ENCODE measurements at places on chromosomes 2 and 18.
A peak's percentile ranks its signal among the peaks of the same experiment; 100 is the strongest.

DNA sequence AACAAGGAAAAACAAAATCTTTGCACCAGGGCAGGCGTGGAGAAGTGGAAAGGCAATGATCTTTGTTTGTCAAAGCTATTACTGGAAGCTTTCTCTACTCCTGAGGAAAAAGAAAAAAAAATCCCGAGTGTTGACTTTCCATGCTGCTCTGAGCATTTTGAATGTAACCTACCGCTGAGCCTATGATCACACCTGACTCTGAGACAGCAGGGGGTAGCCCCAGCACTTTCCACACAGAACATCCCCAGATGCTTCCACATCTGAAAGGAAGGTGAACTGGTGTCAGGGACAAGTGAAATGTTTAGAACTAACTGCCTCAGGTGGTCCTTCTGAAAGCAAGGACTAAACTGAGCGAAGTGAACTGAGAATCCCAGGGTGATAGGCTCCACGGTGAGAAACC is 1315.1 kb upstream of the DDX18 start:
- DNase-seq: no peak

DNA sequence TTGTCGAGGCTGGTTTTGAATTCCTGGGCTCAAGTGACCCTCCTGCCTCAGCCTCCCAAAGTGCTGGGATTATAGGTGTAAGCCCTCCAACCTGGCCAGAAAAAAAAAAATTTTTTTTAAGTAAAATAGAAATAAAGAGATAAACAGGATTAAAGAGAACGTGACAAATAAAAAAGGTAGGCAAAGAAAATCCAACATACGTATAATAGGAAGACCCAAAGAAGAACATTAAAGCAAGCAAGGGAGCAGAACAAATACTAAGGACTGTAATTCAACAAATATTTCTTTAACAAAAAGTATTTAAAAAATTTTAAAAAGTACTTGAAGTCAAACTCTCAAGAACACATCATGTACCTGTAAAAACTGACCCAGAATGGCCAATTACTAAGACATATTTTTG is 56.4 kb downstream of the PTPN2 start:
- no peak for DNase-seq

- no peak for DNase-seq
Measured at GRCh38 chr2:20370191-20370590, 19.5 kb upstream of the PUM2 start.

DNA sequence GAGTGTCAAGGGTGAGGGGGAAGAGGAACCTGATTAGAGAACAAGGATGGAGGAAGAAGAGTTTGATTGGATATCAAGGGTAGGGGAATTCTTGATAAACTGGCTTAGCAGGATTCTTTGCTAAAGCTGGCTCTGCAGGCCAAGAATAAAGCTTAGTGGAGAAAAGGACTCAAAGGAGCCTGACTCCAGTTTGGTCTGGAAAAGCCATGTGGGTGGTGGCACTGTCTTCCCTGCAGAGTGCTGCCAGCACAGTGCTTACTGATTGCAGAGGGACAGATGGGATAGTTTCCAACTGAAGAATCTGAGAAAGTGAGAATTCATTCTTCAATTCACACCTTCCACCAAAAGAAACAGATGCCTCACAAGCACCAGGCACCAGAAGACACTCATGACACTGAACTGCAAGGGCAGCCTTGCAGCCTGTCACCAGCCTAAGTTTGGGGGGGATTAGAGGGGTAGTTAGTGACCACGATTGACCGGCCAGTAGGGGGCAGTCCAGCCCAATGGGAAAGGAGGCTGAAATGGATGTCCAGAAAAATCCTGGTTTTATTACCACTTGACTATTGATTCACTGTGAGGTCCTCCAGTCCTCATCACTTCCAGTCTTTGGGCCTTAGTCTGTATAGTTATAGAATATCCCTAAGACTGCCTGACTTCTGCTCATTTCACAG is 334.5 kb downstream of the SMAD2 start:
- DNase-seq: peak; percentile 24

DNA sequence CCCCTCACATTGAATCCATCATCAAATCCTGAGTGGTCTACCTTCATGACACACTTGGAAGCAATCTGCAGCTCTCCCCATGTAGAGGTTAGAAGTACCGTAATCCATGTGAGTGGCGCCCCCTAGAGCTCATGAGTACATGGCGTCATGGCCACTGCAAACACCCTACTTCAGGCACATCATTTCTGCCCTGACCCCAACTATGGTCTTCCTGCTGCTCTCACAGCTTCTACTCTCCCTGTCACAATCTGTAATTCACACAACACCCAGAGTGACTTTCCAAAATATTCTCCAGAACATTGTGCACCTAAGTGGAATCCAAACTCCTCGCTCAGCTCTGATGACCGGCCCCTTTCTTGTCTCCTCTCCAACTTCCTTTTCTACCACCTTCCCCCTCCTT is 141.9 kb downstream of the ANKRD44 start:
- DNase-seq: peak; percentile 74

GRCh38 chr2:11695576-11695975 is 25.6 kb upstream of the NTSR2 start:
- no peak for DNase-seq

DNA sequence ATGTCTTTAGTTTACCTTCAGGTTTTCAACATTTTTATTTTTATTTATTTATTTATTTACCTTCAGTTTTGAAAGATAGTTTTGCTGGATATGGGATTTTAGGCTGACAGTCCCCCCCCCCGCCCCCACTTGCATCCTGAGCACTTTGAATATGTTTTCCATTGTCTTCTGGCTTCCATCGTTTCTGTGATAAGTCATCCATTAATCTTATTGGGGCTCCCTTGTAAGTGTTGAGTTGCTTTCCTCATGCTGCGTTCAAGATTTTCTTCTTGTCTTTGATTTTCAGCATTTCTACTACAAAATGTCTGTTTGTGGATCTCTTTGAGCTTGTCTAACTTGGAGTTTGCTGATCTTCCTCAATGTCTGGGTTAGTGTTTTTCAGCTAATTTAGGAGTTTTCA is 19.4 kb upstream of the LDLRAD4 start:
- DNase-seq: no peak

DNA sequence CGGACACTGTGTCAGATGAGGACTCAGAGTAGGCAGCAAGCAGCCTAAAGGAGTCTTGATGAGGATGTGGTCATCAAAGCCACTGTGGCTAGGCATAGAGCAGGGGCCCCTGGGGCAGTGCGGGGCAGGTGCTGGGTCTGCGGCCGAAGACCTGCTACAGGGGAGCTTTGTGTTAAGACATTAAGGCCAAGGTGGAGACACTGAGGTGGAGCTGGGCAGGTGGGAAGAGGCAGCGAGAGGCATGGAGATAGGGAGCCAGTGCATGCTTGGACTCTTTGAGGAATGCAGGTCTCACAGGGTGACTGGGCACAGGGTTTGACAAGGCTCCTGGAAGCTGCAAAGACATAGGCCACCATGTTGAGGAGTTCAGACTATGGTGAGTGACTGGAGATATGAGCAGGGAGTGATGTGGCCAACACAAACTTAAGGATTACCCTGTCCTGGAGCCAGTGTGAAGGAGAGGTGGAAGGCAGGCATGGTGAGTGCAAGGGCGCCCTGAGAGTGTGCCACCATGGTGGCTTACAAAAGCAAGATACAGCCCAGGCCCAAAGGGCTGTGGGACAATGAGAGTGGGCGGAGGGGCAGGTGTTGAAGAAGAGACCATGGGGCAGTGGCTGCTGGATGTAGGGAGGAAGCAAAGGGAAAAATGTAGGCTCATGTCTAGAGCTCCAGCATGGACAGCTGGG is 450.9 kb upstream of the HS6ST1 start:
- no peak for DNase-seq

DNA sequence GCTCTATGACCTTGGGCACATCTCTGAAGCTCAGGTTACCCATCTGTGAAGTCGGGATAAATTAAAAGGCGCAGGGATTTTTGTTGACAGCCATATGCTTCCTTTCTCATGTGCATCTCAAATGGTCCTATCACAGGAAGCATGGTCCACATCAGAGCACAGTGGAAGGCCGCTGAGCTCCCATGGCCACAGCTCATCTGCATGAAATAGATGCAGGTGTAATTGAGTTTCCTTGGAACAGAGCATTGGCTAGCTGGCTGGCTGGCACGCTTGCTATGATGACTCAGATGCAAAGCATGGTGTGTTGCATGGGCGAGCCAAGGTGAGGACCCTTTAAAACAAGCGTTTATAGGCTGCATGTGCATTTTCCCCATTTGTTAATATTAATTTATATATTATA is 79.3 kb downstream of the TXNL1 start:
- no peak for DNase-seq

DNA sequence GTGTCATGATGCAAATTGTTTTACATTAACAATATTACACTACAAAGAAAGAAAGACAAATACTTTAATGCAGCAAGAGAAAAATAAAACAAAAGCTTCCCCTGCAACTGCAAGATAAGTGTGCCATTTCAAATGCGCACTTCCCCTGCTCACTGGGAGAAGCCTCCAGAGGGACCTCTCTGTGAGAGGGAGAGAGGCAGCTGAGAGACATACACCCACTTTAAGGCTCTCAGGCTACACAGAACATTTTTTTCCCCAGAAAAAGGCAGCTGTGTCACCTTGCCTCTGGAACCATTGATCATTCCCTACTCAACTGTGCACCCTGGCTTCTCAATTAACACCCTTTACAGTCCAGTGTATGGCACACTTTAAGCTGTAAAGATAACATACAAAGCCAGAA is 75.2 kb downstream of the DPP4 start:
- DNase-seq: no peak

- DNase-seq: no peak
Measured at GRCh38 chr2:147273106-147273505, 571.7 kb upstream of the ACVR2A start.
